Posterior vena cava (tissue), 2 donors: ENCODE measurements at places on chromosomes 7 and 10.

- no peak for DNase-seq
Observed at GRCh38 chr10:127024685-127025435, 119.6 kb downstream of the DOCK1 start.

GRCh38 chr10:80196270-80196949 lies 8.9 kb downstream of the ANXA11 start:
- no peak for DNase-seq

DNA sequence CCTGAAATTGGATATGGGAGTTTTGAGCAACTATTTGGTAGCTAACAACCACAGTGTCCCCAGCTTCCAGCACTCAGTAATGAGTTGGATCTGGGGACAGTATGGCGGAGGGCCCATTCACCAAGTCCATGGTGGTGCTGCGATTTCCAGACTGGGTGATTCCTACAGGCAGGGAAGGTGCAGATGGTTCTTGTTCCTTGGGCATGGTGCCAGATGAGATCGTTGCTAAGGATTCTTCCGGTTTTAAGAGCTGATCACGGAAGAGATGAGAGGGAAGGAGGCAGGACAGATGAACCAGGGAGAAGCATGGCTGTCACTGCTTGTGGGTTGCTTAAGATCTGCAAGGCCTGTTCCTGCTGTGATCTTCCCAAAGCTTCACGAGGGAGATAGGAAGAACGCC lies 380.3 kb downstream of the TCERG1L start:
- DNase-seq = no peak

- no peak for DNase-seq
Observed at GRCh38 chr7:92614660-92615174, 24.5 kb upstream of the FAM133B start.

DNA sequence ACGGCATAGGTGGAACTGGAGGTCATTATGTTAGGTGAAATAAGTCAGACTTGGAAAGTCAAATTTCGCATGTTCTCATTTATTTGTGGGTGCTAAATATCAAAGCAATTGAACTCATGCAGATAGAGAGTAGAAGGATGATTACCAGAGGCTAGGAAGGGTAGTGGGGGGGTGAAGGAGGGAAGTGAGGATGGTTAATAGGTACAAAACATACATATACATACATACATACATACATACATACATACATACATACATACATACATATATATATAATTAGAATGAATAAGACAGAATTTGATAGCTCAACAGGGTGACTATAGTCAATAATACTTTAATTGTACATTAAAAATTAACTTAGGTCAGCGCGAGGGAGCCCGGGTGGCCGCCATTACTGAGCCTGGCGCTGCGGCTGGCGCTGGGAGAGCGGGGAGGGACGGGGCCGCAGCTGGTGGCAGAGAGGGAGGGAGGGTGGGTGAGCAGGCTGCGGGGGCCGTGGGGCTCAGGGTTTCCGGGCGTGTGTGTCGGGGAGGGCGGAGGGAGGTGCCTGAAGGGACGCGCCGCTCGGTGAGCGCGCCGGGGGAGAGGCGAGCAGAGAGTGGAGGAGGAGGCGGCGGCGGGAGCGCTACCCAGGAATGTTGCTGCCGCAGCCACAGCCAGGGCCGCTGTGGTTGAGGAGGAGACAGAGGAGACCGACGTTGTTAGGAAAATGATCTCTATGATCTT lies 85.8 kb upstream of the EGFR start:
- peak; percentile 86 for DNase-seq

DNA sequence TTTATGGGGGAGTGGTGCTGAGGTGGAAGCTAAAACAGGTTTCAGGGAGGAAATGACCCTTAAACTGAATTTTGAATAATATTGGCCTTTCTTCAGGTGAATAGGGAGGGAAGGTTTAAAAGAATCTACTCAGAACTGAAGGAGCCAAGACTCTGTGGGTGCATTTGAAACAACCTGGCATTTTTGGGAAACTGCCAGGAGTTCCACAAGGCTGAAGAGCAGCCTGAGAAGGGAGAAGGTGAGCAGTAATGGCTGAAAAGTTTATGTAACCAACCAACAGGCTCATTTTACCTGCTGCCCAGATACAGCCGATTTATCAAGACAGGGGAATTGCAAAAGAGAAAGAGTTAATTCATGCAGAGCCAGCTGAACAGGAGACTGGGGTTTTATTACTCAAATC lies 4.0 kb upstream of the PANK1 start:
- DNase-seq = no peak

DNA sequence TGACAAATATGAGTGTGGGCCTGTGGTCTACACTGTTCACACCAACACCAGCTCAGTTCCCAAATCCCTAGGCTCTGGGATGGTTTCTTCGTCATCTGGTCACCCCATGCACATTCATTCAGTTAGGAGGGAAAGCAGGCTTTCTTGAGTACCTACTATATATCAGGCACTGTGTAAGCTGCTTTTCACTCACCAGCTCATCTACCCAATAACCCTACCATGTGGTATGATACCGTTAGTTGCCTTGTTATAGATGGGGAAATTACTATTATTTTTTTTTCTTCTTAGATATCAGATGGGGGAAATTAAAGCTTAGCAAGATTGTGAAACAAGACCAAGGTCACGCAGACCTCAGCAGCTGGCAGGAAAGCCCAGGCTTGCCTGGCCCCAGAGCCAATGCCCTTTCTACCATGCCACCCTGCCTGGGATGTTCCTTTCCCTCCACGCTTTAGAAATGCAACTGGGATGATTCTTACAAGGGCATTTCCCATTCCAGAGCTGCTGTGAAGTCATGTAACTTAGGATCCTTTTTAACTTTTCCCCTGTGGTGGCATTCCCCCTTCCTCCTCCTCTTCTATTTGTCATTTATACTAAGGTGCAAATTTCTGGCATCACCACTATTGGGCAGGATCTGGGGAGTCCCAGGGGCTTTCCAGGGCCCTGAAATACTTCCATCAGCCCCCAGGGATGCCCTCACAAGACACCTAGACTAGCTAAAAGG lies 93.1 kb upstream of the EFCAB10 start:
- peak; percentile 44 for DNase-seq

GRCh38 chr10:23253780-23254179 lies 61.7 kb downstream of the PTF1A start:
- DNase-seq = no peak

- no peak for DNase-seq
Observed at GRCh38 chr10:95635319-95635733, 21.2 kb downstream of the ALDH18A1 start.

DNA sequence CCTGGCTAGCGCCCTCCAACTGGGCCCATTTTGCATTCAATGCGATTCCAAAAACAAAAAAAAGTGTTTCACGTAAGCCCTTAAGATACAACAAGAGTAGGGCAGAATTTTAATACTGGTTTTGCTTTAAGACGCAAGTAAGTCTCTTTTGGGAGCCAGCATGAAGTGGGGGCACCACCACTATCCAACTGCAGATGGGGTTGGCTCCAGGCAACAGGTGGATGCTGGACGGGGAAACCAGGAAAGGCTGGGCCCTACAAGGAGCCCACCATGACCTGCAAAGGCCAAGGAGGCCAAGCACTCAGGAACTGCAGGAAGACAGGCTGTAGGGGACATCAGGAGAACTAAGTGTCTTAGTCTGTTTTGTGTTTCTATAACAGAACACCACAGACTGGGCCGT lies 86.5 kb upstream of the INSIG1 start:
- DNase-seq = peak; percentile 48

DNA sequence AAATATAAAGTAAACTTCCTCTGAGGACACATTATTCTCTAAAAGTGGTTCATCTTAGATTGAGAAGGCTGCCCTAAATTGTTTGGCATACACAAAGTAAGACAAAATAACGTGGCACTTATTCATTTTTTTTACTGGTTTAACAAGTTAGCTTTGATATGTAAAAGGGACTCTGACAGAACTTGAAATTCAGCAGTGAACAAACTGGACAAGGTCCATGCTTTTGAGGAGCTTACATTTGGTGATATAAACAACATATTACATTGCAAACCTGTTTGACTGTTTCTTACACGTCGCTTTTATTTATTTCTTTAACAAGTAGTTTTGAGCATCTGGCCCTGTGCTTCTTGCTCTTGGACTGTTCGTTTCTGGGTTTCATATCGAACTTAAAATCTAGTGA lies 253.1 kb upstream of the POM121L12 start:
- DNase-seq = no peak

DNA sequence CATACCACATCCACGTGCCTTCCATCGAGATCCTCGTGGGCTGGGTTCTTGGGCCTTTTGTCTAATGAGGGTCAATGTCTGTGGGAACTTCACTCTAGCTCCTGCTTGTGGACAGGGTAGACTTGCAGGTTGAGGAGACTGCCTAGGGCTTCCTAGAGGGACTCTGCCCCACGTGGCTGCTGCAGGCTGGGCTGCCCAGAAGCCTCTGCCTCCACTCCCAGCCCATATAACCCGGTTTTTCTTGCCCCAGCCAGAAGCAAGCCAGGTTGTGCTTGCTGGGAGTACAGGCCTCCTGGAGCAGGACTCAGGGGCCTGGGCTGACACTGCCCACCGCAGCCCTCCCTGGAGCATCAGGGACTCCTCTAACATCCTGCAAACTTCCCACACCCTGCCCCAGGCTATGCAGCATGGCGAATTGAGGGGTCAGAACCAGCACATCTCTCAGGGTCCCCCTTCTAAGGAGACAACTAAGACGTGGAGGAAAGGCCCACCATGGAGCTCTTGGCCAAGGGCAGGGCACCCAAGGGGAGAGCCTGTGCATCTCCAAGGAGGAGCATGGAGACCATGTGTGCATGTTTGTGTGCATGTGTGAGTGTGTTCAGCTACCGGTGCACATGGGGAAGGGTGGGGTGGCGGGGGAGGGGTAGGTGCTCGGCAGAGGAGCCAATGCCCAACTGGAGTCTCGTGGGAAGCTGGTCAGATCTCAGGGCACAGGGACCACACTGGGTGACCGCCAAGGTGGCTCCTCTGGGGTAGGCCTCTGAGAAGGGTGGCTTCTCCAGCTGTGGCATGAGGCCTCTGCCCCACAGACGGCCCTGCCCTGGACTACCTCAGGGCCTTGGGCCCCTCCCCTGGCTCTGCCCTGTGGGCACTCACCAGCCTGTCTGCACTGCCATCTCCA lies 62.6 kb downstream of the RASGEF1A start:
- DNase-seq = peak; percentile 64

- no peak for DNase-seq
Observed at GRCh38 chr10:1121271-1121970, 65.2 kb downstream of the WDR37 start.

GRCh38 chr10:122181876-122182275 lies 89.2 kb upstream of the BTBD16 start:
- no peak for DNase-seq

GRCh38 chr10:101285519-101286070 lies 56.3 kb upstream of the LBX1 start:
- no peak for DNase-seq

DNA sequence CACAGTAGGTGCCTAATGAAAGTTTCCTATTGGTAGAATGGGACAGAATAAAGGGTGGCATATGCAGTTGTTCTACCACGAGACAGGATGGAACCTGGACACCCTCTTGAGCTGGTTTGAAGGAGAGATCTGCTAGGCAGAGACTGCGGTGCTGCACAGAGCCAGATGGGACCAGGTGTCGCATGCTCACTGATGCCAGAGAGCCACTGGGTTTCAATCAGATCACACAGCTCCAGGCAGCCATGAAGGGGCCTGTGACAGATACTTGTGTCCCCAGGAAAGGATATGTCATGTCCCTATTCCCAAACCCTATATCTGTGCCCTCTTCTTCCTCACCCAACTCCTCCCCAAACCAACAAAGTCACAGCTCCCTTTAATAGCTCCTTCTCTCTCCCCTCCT lies 235.7 kb downstream of the PRPF18 start:
- DNase-seq = no peak

DNA sequence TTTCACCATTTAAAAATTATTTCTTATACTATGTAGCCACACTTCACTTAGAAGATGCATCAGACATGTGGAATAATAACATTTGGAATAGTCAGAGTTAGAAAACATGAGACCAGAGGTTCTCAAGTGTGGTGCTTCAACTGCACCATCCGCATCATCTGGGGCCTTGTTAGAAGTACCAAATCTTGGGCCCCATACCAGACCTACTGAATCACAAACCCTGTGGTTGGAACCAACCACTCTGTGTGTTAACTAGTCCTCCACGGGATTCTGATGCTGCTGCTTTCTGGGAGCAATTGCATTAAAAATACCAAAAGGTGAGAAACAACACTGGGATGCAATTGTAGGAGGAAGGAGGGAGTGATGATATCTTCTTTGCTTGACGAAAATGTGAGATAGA lies 125.2 kb downstream of the GNAT3 start:
- no peak for DNase-seq

GRCh38 chr7:33806298-33807154 lies 98.8 kb upstream of the BMPER start:
- DNase-seq = no peak

DNA sequence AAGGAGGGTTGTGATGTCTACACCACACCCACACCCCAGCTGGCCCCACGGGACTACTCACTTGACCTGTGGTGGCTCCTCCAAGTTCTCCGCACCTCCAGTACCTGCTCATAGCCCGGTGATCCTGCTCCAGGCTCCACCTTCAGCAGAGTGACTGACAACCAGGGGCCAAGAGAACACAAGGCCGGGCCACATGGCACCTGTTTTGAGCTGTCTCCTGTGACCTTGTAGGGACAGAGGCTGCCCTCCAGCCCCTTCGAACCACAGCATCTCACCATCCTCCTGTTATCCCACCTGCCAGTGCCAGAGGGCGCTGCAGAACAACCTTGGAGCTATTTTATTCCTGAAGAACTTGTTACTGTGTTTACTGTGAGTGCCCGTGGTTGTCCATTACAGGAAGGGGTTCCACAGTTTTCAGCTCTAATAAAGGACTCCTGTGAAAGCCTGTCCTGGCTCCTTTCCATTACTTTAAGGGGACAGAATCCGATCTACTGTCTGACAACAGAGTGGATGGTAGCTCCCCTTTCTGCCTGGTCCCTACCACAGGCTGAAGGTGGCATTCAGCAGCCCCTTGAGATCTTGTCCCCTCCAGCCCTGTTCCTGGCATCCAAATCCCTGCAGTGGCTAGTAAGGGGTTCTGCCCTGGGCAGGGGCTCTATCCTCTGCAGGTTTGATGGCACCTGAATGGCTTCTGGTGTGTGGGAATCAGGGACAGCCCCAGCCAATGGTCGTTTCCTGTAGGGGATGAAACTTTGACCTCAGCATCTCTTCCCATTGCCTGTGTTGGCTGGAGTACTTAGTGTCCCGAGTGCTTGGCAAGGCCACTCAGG lies 50.8 kb downstream of the C10orf120 start:
- DNase-seq = no peak

DNA sequence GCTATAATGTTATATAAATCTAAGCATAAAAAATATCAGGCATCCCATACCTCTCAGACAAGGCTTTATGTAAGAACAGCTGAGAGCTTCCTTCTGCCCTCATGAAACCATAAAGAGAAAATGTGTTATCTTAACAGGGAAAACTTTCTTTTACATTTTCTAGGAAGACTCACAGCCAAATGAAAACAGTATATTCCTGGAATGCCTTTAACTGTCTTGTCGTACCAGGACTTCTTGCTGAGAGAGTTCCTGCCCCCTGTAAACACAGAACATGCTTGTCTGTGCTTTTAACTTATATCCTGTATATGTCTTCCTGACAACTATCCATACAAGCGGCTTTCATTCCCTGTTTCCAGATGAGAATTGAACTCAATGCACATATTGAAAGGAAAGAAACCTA lies 64.8 kb upstream of the AHR start:
- DNase-seq = no peak
